Fibroblast of skin of left biceps (primary cell): ENCODE measurements at places on chromosomes 13 and 19.

GRCh38 chr13:75092143-75092542 is 389.8 kb downstream of the TBC1D4 start:
- no peak for DNase-seq

DNA sequence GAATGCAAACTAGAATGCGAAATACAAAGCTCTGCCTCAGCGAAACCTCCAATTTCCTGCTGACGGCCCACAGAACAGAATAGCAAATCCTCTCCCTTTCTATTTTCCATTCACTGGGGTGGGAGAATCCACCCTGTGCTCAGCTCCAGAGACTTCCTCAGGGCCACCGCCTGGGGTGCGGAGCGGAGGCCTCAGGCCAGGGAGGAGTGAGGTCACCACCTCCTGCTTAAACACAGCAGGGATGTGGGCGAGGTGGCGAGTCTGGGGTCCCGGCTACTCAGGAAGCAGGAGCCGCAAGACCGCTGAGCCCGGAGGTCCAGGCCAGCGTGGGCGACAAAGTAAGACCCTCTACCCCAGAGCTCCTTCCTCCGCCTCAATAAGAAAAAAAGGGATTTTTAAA is 666 bp upstream of the ZNF320 start:
- DNase-seq = no peak

GRCh38 chr13:74129500-74130191 is 4.6 kb downstream of the KLF12 start:
- DNase-seq = no peak

- DNase-seq = no peak
Measured at GRCh38 chr19:6068711-6069110, 41.6 kb downstream of the RFX2 start.

DNA sequence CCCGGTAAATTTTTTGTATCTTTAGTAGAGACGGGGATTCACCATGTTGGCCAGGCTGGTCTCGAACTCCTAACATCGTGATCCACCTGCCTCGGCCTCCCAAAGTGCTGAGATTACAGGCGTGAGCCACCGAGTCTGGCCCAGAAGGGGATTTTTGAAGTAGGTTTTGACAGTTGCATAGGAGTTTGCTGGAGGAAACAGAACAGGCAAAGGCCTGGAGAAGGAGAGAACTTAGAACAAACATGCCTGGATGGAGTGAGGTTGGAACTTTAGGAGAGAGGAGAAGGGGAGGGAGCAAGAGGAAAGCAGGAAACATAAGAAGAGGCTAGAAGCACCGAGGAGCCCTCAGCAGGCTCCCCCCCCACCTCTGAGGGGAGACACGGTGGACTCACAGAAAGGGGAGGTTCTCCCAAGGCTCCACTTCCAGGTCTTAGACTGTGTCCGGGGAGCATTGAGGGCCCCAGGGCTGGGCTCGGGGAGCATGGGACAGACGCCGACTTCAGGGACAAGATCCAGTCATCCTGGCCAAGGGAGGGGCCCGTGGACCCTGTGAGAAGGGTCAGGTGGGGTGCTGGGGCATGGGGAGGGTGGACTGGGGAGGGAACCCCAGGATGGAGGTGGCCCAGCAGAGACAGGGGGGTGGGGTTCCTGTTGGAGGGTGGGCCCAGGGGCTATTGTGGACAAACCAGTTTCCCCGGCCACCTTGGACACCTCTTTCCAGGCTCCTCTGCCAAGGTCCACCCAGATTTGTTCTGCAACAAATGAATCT is 1.8 kb upstream of the FBN3 start:
- DNase-seq = no peak

DNA sequence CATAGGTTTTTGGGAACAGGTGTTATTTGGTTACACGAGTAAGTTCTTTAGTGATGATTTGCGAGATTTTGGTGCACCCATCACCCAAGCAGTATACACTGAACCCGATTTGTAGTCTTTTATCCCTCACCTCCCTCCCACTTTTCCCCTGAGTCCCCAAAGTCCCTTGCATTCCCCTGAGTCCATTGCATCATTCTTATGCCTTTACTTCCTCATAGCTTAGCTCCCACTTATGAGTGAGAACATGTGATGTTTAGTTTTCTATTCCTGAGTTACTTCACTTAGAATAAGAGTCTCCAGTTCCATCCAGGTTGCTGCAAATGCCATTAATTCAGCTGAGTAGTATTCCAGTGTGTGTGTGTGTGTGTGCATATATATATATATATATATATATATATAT is 97.2 kb upstream of the EDNRB start:
- no peak for DNase-seq

DNA sequence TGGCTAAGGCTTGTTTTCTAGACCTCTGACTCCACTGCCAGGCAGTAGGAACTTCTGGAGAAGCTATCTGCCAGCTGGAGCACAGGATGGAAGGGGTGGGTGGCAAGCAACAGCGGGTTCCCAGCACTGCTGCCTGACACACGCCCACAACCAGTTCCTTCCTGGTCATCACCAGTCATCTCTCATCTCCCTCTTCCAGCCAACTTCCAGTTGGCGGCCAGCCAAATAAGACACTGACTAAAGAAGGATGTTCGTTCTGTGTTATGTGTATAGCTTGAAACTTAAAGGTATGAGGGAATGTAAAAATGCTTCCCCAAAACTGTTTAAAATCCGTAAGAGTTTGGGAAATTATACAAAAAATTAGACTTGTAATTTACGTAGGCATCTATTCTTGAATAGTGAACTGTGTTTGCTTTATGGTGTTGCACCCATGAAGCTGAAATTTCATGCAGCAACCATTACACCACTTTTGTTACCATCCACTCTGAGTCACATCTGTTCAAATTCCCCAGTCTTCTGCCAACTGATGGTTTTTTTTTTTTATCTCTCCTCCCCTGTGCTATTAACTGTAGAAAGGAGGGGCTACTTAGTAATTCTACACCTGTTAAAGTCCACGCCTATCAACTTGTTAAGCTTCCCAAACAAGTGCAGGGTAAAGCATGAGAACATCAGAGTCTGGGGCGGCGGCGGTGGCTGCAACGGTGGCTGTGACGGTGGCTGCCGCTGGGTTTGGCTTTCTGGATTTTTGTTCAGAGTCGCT is 86.2 kb upstream of the FRY start:
- peak; percentile 13 for DNase-seq

DNA sequence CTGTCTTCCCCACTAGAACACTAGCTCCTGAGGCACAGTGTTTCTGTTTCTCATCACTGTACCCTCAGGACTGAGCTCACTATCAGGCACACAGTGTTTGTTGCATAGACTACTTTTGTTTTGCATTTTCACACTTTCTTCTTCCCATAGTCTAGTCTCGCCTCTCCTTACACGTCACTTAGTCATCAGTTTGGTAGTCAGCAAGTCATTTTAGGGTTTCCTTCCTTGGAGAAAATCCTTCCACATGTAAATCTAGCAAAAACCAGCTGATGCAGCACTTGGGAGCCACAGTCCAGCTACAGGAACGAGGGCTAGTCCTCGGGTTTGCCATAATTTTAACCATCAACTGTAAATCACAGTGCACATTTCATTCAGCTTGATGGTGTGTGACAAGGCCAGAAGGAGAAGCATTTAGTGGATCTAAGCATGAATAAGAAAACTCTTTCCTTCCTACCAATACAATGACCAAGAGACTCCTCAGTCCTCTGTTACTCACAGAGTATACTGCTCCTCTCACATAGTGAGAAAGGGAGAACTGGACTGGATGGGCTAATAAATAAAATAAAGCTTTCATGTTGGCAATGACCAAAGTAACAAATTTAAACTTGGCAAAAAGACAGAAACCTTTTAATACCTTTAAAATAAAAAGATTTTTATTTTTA is 221.0 kb downstream of the KLF12 start:
- peak; percentile 26 for DNase-seq

DNA sequence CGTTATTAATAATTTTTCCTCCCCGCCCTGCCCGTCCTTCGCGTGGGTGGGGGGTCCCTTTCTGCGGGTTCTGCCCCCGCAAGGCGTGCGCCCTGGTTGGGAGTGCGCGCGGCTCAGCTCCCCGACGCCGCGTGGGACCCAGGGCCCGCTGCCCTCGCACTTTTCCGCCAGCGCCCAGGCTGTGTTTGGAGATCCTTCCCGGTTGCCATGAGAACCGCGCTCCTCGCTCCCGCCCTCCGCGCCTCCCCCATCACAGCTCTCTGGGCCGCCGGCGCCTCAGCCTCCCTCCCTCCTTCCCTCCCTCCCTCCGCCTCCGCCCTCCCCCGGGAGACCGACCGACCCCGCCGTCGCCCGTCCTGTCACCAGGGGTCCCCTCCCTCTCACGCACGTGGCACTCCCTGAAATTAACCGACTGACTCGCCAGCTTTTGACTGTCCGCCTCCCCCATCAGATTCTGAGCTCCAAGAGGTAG is 2.4 kb upstream of the SSBP4 start:
- no peak for DNase-seq

- no peak for DNase-seq
Measured at GRCh38 chr13:49627831-49628652, at the start of gene ARL11. ARL11 (plus strand) TSS chr13:49628507; CDS start chr13:49630448, 1,941 bp downstream.

- DNase-seq = peak; percentile 95
Measured at GRCh38 chr13:100875392-100876043, 200.9 kb upstream of the TMTC4 start.

DNA sequence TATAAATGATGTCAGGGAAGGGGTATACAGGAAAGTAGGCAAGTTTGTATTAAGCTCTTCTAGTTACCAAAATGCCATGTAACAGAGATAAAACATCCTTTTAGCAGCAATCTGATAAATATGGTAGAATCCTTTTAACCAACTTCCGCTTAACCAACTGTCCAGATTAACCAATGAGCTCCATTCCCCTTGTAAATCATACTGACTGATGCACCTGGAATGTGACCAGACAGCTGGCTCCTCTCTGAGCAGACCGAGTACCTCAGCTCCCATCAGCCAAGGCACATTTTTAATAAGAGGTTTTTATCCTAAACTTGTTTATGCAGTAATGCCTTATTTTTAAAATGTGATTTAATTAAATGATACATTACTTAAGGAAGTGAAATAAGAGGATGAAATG is 66.4 kb downstream of the KLF12 start:
- DNase-seq = no peak

- DNase-seq = no peak
Measured at GRCh38 chr13:86567119-86567518, 767.9 kb upstream of the SLITRK6 start.

GRCh38 chr19:2977746-2978138 is 378 bp downstream of the TLE6 start:
- no peak for DNase-seq

GRCh38 chr19:53659292-53659691 is 27.5 kb downstream of the DPRX start:
- DNase-seq = no peak

DNA sequence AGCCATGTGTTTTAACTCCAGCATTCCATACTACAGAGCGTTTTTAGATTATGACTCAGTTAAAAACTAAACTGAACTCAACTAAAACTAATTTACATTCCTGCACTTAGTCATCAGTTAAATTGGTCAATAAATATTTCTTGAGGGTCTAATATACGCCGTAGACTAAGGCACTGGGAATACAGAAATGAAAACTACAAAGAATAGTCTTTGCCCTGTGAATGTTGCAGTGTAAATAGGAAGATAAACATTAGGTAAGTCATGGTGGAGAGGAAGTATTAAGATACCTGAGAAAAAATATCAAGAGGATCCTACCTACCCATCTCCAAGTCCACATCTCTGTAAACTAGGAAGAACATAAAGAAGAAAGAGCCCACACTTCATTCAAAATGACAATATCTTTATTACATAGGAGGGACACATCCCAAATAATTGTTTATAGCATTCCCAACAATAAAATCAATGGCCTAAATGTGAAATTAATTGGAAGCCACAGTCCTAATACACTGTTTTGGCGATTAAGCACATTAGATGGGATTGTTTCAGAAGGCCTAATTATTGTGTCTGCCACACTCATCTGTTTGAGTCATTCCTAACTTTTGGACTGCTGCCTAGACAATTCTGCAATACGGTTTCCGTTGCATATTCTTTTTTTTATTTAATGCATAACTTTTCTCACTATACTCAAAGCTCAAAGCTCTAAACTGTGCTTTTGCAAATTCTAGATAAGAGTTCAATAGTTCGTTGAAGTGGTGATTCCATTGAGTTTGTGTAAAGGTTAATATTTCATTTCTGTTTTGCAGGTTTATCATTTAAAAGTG is 52.9 kb downstream of the MBNL2 start:
- DNase-seq = peak; percentile 86

- DNase-seq = no peak
Measured at GRCh38 chr13:20412691-20413355, 112.8 kb downstream of the CRYL1 start.

DNA sequence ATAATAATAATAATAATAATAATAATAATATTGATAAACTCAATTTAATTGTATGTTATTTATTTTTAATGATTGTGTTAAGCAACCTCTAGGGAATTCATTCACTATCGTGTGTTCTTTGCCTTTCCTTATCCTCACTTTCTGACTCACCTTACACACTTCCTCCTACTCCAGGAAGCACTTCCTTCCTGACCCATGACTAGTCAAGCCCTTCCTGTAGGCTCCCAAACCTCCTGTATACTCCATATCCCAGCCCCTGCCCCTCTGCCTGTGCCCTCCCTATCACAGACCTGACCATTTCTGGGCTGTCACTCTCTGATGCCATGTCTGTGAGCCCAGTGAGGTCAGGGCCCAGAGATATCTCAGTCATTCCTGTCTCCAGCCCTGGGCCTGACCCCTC is 7.6 kb downstream of the LGALS4 start:
- no peak for DNase-seq

GRCh38 chr13:52644108-52644507 is 1.9 kb downstream of the HNRNPA1L2 start:
- DNase-seq = no peak

DNA sequence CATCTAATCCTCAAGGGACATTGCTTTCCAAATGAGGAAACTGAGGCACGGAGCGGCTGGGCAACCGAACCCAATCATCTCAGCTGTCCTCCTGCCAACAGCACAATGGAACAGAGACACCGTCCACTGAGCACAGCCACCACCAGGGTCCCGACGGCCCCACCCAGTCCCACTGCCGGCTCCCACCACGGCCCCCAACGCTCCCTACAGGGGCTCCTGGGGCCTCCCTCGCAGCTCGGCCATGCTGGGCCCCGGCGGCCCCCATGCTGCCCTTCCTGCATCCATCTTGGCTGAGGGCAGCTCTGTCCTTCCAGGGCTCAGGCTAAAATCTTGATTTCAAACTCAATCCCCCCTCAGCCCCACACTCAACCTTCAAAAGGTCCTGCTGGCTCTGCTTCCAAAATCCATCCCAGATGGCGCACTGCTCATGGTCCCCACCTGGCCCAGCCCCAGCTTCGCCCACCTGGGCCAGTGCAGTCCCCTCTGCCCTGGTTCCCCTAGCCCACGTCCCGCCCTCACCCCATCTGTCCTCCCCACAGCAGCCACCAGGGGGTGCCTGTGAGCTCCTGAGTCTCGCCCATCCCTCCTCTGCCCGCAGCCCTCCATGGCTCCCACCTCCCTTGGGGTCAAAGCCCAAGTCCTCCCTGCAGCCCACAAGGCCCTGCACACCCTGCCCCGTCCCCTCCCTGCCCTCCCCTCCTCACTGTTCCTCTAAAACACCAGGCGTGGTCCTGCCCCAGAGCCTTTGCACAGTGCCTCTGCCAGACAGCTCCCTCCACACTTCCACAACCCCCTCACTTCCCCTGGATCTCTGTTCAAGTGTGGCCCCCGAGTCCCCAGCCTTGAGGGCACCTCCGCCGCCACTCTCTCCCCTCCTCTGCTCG is 7.9 kb downstream of the PIP5K1C start:
- no peak for DNase-seq
